ENCODE measurements at places on chromosomes 3 and 15.

DNA sequence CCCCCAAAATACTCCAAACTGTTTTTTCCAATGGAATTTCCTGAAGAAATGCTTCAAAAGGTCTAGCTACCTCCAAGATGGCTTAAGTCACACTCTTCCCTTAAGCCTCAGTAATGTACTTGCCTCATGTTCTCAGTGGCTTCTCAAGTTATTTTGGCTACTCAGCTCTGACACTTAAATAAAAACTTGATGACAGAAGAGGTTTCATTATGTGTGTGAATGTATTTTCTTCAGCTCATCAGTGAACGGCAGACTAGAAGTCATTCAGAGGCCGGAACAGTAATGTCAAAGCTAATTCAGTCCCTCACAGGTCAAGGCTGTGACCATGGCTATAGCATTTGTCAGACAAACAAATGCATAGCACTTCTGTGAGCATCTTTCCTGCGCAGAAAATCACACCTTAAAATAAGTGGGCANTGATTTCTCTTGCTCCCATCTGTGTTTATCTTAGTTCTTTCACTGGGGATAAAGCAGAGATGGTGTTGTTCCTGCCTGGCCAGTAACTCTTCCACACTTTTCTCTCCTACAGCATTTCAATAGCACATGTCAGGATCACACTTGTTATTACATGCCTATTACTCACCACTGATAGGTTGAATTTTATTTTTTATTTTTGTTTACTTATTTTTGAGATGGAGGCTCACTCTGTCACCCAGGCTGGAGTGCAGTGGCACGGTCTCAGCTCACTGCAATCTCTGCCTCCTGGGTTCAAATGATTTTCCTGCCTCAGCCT lies 68.5 kb upstream of the PLCL2 start:
- no peak for DNase-seq

DNA sequence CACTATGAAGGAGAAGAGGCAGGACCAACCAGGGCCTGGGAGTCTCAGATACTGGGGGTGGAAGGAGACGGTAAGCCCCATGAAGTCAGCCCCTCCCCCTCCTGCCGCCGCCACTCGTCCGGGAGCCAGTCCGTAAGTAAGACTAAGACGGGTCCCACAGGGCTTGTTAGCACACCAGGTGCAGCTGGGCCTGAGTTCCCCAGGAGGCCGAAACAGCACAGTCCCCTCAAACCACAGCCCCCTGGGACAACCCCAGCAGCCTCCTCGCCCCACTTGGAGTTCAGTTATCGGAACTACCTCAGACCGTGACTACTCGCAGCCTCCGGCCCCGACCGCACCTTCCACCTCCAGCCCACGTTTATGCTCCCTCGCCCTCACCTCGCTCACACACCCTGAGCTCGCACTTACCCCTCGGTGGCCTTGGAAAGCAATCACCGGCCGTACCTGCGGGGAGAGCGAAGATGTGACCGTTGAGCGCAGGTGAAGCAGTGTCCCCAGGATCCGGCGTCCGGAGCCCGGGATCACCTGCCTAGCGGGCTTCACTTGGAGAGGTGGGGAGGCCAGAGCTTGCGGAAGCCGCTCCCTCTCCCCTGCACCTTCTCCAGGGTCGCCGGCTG lies 557 bp downstream of the ELL3 start:
- DNase-seq, result no peak

- no peak for DNase-seq
Observed at GRCh38 chr3:56368846-56369245, 99.4 kb downstream of the ERC2 start.

DNA sequence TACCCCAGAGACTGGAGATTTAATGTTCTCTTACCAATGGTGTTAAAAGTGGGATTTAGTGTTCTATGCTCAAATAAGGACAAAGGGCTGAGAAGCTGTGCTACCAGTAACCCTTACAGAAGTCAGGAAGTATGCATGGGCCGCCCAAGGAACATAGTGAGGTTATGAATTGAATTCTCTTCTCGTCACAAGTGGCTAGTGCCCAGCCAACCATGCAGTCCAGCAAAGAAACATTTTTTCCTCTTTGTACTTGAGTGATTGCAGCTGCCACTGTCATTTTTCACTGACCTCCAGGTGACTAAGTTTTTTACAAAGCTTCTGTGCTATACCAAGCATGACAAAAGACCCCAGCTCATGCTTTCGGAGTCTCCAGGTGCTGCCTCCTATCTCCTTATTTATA lies 110.6 kb upstream of the DCBLD2 start:
- no peak for DNase-seq

GRCh38 chr15:85388566-85389305 lies 8.3 kb downstream of the AKAP13 start:
- no peak for DNase-seq

GRCh38 chr15:58467722-58468423 lies 36.1 kb downstream of the LIPC start:
- no peak for DNase-seq

GRCh38 chr3:24963762-24964625 lies 464.1 kb upstream of the RARB start:
- no peak for DNase-seq

DNA sequence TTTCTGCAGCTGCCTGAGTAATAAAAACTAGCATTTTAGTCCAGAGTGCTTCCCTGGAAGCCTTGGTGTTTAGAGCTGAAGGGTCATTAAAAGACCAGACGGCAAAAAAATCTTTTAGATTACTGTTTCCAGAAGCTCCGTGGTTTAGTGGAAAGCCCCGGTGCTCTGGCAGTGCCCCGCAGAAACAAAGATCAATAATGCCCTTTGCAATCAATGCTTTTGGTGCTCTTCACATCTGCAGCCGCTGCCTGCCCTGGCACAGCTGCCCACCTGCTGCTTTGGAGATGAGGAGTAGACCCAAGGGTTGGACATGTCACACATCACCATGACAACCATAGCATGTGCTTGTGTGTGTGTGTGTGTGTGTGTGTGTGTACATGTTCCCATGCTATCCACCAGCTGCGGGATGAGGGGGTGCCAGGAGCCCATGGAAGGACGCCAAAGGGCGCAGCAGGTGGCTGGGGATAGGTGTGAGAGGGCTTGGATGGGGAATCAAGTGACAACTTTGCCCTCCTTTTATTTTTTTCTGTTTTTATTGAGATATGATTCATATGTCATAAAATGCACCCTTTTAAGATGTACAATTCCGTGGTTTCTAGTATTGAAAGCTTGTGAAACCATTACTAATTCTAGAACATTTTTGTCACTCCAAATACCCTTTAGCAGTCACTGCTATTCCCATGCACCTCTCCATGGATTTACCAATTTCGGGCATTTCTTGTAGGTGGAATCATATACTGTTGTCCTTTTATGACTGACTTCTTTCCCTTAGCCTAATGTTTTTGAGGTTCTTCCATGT lies 75.7 kb upstream of the KLHL25 start:
- DNase-seq, result no peak

- DNase-seq, result no peak
Observed at GRCh38 chr3:119731560-119732343, 28.9 kb downstream of the CFAP91 start.

GRCh38 chr3:18247139-18247695 lies 177.9 kb downstream of the SATB1 start:
- DNase-seq, result no peak

DNA sequence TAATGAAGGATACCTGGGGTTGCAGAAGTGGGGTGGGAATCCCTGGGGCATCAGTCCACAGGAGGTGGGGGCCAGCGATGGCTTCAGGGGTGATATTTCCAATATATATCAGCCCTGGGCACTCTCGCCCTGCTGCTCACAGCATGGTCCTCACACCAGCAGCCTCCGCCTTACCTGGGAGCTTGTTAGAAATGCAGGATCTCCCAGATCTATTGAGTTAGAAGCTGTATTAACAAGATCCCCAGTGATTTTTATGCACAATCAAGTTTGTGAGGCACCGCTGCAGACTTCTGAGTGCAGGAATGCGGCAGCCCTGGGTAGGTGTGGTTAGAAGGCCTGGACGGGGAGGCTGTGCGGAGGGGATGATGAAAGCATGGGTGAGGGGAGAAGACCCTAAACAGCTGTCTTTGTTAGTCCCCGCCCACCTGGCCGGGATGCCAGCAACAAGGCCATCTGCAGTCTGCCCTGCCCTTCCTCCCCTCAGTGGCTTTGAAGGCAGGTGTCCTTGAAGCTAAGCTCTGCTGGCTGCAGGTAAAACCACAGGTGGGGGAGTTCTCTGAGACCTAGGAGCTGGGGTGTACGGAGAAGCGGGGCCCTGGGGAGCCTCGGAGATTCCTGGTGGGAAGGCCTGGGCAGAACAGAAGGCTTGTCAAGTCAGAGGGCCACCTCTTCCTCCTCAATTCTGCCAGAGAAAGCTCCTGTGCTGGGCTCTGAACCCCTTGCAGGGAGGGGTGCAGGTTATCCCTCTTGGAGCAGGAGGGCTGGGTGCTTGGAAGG lies 11.4 kb downstream of the FAM107A start:
- no peak for DNase-seq

DNA sequence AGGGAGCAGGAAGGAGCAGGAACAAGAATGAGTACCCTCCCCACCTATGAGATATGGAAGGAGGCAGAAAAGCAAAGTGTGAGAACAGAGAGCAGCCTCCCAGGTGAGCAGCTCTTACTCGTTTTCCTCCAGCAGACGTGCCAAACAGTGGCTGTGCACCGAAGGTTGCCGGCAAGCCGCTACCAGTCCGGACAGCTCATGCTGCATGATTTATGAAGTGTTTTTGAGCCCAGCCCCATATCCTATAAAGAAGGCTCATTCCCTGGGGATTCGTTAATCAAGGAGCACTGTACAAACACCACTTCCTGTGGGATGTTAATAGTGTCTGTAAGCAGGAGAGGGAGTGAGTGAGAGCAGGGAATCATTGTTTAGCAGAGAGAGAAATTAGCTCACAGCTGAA lies 118.3 kb upstream of the FOXB1 start:
- no peak for DNase-seq

DNA sequence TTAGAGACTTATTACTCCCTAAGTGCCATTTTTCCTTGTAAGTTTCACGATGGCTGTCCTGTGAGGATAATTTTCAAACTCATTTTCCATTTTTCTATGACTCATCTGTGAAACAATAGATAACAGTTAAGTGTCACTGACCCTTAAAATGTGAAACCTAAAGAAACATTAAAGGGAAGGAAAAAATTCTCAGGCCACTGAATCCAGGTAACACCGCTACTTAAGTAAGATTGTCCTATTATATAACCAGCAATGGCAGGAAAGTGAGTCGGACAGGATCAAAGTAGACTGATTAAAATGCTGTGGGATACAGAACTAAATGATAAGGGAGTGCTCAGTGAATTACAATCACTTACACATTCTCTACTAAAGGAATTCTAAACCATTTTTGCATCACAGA lies 12.4 kb downstream of the PLD1 start:
- no peak for DNase-seq

GRCh38 chr15:31463521-31464102 lies 137.0 kb downstream of the KLF13 start:
- DNase-seq, result no peak

DNA sequence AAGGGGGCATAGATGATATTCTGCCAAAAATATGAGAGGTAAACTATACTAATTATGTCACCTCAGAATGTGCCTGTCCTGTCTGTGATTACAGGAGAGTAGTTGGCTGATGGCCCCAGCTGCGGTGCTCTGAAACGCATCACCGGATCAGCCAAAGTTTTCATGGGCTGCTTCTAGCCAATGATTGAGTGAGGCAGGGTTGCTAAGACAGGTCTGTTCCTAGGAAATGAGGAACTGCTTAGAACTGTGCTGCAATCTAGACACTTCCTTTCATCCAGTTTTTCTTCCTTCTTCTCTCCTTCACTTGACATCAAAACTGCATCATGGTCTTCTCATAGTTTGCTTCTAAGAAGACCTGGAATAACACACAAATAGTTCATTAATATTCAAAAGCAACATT lies 124.0 kb downstream of the KCNH8 start:
- no peak for DNase-seq

DNA sequence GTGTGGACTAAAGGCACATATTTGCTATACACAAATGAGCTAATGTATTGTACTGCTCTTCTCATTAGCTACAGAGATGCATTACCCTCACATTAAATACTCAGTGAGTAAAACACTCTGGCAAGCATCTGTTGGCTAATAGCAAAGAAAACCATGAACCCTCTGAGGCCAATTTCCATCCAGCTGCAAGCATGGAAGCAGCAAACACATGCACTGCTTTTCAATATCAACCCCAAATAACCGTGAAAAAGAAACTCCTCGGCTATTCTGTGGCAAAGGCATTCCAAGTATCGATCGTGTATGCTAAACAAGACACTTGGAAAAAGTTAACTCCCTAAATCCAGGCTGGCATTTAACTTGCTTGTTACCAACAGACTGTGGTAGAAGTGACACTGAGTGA lies 67.0 kb downstream of the PEAK1 start:
- no peak for DNase-seq

GRCh38 chr3:41997702-41998550 lies 36.0 kb upstream of the ULK4 start:
- no peak for DNase-seq

- no peak for DNase-seq
Observed at GRCh38 chr3:45214061-45214680, 11.9 kb downstream of the TMEM158 start.

- no peak for DNase-seq
Observed at GRCh38 chr3:186413615-186414415, 51.8 kb upstream of the DGKG start.

DNA sequence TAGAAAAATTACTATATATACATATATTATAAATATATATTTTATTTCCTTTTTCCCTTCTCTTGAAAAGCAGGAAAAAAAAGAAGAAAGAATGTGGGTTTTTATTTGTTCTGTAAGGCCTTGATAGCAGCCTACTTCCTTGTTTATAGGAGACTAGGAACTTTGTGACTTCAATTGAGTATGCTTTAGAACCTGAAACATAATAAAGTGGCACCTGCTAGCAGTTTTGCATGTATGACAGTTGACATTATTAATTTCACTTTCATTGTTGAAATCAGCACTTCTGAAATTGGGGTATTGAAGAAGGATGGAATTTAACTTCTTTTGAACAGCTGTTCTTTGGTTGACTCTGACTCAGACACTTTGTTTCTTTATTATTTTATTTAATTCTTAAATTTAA lies 56.9 kb downstream of the GLCE start:
- no peak for DNase-seq

All from DMS 273 treated with DMSO at 0.1 percent for 48 hours (cell line).